ENCODE measurements at places on chromosomes 5 and 9.

GRCh38 chr5:173065155-173065554 lies 9.0 kb downstream of the CREBRF start:
- DNase-seq, result no peak

DNA sequence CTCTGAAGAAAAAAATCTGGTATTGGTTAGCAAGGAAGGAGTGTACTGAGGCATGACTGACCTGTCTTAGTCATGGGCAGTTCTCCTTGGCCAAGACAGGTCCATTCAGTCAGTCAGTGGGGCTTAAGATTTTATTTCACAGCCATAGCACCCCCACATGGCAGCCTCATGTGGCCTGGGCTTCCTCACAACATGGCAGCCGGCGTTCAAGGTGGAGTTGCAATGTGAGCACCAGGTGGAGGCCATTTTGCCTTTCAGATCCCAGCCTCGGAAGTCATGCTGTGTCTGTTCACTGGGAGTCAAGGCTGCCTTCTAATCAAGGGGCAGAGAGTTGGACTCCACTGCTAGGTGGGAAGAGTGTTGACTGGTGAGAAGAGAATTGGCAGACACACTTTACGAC lies 10.3 kb upstream of the CARD19 start:
- no peak for DNase-seq

GRCh38 chr5:60444661-60445360 lies 255.2 kb downstream of the DEPDC1B start:
- no peak for DNase-seq

GRCh38 chr5:14545308-14545707 lies 36.3 kb upstream of the OTULINL start:
- DNase-seq, result no peak

GRCh38 chr5:54705994-54706653 lies 188.6 kb downstream of the SNX18 start:
- no peak for DNase-seq

GRCh38 chr9:79395228-79395627 lies 176.5 kb upstream of the TLE4 start:
- no peak for DNase-seq

GRCh38 chr5:4375640-4376039 lies 764.5 kb upstream of the ADAMTS16 start:
- no peak for DNase-seq

GRCh38 chr5:60823574-60823973 lies 20.5 kb downstream of the ELOVL7 start:
- DNase-seq, result no peak

DNA sequence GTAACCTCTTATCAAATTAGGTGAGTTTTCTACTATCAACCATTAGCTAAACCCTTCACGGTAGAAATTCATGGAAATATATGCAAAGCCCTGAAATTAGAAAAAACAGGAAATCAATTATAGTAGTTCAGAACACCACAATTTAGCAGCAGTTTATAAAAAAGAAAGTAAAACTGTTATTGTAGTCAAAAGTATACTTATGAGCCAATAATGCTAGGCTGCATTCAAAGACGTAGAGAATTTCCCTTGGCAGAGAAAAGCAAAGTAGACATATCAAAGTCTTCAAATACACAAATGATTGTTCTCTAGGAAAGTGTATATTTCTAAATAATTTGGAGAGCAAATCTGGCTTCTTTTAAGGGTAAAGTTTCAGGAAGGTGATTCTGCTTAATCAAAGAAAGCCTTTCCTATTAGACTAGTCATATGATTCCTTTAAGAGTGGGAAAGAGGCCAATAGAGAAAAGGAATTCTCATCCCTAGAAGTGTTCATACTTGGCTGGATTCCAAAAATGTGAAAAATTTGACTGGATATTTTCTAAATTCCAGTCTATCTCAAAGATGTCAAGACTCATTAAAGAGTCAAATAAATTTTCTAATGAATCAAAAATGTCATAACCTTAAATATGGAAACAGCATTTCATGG lies 185.5 kb downstream of the SMC2 start:
- no peak for DNase-seq

DNA sequence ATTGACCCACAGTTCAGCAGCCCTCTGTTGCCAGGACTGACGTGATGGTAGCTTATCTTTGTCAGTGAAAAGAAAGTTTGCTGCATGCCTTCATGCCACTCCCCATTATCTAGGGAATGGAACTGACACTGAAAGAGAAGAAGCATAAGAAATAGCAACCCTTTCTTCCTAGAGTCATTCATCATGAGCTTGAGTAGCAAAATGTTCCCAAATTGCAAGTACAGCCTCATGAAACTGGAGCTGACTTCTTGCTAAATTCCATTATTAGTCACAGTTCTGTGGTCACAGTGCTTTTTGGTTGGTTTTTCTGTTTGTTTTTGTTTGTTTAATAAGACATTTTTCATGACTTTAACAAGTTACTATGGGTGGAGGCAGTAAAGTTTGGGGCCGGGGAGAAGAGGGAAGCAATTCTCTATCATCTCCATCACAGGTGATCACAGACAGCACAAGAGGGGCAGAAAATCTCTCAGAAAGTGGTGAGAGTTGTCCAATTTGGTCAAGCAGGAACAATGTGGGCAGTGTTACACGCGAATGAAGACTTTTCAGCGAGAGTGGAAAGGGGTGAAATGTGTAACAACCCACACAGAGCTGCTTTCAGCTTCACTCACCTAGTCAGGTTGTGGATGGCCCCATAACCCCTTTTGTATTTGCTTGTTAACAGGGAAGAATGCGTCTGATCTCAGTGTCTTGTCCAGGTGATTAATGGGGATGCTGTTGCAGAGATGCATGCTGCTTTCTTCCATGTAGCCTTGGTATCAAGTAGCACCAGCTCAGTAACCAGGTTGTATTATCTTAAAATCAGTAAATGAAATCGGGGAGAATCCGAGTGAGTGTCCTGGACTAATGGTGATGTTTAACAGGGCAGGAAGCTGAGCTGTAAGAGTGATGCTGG lies 440.4 kb downstream of the DMRT2 start:
- DNase-seq, result no peak

GRCh38 chr5:94855543-94855942 lies 237.1 kb downstream of the SLF1 start:
- DNase-seq, result no peak

- DNase-seq, result no peak
These were observed 1474.9 kb downstream of the EFNA5 start for GRCh38 chr5:106195679-106196474.

- DNase-seq, result no peak
These were observed 6.2 kb downstream of the REEP5 start for GRCh38 chr5:112915831-112916230.

GRCh38 chr5:31853398-31854135 lies 214.6 kb downstream of the PDZD2 start:
- no peak for DNase-seq

- DNase-seq, result no peak
These were observed 23.4 kb downstream of the LURAP1L start for GRCh38 chr9:12798066-12798770.

GRCh38 chr5:93151896-93152295 lies 429.1 kb downstream of the NR2F1-AS1 start:
- DNase-seq, result no peak

- no peak for DNase-seq
These were observed 237.6 kb upstream of the ADAMTSL1 start for GRCh38 chr9:18236336-18236735.

GRCh38 chr5:152144556-152144955 lies 219.9 kb upstream of the GLRA1 start:
- DNase-seq, result no peak

GRCh38 chr5:106185661-106186081 lies 1485.1 kb downstream of the EFNA5 start:
- no peak for DNase-seq

- DNase-seq, result no peak
These were observed 28.0 kb upstream of the SYK start for GRCh38 chr9:90773617-90774016.

GRCh38 chr9:107309271-107309670 lies 26.2 kb downstream of the RAD23B start:
- DNase-seq, result no peak

GRCh38 chr5:150607991-150608390 lies 32.5 kb upstream of the SYNPO start:
- no peak for DNase-seq
